ENCODE measurements at places on chromosomes 12 and 14.

- no peak for DNase-seq
These were observed 18.1 kb downstream of the C12orf75 start for GRCh38 chr12:105348561-105348960.

- no peak for DNase-seq
These were observed 362.6 kb downstream of the BCAT1 start for GRCh38 chr12:24586293-24586692.

GRCh38 chr12:94813314-94813713 lies 163.0 kb upstream of the TMCC3 start:
- DNase-seq, result no peak

DNA sequence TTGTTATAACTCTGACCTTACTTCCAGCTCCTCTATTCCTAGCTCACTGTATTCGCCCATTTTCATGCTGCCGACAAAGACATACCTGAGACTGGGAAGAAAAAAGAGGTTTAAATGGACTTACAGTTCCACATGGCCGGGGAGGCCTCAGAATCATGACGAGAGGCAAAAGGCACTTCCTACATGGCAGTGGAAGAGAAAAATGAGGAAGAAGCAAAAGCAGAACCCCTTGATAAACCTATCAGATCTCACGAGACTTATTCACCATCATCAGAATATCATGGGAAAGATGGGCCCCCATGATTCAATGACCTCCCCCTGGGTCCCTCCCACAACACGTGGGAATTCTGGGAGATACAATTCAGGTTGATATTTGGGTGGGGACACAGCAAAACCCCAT lies 14.5 kb upstream of the PHC1 start:
- DNase-seq, result no peak

DNA sequence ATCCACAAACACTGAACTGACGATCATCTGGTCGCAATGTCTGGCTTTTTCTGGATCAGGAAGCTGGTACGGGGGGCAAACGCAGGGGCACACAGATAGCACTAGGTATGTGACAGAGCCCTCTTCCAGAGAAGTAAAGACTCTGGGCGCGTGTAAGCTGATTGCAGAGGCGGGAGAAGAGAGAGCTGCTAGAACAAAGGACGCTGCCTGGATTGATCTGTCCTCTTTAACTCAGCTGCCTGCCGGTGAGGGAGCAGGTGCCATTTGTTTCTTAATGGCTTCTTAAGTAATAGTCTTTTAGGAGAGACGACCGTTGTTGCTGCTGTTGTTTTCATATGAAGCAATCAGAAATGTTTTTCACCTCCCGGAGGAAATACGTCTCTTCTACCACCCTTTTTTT lies 77.3 kb downstream of the GLT1D1 start:
- no peak for DNase-seq

DNA sequence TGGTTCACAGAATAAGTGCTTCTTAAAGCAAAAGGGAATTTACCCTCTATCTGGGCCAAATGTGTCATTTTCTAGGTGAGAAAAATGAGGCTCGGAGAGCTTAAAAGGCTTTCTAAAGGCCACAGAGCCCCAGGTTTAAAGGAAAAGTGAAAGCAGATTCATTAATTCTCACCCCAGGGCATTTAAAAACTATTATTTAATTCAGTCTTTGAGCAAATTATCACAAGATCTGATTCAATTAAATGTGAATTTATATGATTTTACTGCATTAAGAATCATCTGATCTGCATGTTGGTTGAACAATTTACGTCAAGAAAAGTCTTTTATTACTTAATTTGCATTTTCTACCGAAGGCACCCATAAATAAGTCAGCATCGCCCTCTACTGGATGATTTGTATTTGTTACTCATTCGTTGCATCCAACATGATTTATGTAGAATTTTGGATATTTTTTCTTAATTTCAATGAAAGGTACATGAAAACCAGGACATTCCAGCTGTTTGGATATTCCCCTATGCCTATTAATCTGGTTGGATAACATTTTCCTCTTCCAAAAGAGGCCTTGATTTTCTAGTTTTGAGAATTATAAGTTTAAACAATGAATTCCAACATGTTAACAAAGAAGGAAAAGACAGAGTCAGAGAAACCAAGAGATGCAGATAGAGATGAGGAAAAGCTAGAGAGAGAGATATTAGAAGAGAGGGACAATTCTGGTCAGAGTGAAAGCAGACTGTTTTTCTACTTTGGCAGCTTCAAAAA lies 19.1 kb upstream of the DHRS7 start:
- peak; percentile 35 for DNase-seq

GRCh38 chr14:50092006-50092555 lies 24.3 kb downstream of the VCPKMT start:
- no peak for DNase-seq

DNA sequence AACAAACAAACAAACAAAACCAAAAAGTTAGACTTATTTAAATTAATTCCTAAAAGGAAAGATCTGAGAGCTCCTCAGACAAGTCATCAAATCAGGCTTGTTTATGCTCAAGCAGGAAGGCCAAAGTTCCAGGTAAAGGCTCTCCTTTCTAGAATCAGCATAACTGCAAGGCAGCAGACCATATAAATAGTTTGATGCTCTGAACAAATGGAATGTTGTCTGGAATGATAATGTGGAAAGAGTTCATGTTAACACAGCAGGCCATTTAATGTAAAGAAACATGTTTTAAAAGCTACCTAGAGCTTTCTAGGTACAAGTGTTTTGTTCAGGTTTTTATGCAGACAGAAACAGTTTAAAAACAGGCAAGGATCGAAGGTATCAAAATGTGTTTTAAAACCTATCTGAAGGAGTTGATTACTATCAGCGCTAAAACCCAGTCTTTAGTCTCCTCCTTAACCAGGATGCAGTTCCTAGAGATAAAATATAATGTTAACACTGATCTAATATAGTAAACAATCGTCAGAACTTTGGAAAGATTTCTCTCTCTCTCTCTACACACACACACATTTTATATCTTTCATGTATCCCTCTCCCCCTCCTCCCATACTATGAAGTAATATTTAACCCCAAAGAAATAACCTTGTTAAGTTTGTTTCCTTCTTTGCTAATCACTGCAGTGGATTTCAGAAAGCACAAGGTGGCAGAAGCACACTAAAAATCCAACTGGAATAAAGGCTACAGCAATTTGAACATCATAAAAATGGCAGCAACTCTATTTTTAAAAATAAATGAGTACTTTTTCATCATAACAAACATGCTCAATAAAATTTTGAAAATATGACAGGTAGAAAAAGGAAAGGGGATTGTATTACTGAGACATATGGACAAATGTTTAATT lies 135.5 kb downstream of the PAWR start:
- DNase-seq, result no peak

DNA sequence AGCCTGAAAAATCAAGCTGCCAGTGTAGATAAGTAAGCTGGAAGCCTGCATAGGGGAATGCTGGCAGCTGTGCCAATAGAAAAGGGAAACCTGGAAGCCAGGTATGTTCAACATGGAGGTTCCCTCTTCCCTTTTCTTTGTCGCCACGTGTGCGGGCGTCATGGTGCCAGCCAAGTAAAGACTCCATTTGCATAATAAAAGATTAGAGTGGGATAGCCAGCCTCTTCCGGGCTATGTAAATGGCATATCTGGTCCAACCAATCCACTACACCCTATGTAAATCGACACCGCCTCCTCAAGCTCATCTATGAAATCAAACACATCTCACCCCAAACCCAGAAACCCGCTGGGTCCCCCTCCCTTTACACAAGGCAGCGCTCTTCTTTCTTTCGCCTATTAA lies 5.6 kb upstream of the ADGRD1 start:
- DNase-seq, result no peak

DNA sequence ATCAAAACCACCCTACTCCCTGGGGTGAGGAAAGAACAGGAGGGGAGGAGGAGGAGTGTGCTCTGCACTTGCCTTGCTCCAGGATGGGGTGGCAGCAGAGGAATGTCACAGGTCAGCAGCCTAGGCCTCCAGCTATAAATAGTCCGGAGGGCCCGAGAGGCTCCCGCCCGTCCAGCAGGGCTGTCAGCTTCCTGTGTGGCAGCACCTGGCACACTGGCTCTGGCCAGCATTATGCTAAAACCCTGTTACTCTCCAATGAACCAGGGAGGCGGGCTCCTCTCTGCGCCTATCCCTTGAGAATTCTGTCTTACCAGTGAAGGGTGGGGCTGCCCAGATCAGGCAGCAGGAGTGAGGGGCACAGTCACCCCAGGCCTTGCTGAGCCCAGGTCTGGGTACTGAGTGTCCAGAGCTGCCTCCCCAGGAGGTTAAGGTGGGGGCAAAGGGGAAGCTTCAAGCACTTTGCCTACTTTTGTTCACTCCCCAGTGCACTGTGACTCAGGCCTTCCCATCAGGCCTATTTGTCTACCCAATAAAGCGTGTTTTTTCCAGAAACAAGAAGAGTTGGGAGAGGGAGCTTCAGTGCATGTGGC lies 1.2 kb upstream of the COX14 start:
- DNase-seq, result no peak

DNA sequence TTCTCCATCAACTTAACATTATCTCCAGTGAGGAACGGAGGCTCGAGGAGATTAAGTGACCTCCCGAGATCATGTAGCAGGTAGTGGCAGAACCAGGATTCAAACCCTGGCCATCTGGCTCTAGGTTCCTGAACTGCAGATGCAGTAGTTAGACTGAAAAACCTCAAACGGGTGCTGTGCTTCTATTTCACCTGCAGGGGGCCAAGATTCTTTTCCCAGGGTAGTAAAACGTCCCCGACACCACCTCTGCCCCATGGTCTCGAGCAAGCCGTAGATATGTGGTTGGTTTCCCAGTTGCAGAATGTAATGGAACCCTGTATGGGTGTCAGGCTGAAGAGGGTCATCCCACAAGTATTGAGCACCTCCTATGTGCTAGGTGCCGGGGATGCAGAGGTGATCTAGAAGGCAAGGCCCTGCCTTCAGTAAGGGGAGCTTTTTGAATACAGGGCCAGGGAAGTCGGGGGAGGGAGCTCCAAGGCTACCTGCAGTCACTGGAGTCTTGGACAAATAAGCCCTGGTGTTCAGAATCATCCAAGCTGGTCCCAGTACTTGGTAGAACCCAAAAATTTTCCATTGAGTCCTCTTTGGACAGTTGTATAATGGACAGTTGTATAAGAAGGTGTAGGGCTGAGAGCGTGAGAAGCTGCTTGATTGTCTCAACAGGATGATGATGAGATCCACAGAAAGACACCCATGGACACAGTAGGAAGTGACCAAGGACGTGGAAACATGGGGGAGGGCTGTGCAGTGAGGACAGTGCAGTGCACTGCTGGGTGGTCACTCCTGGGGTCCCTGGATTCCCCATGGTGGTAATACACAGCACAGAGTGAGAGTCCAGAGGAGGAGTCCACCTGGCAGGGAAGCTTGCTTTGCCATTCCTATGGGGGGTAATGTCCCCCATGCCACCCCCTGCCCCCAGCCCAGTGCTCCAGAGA lies 197.2 kb downstream of the CHST11 start:
- DNase-seq, result no peak

- no peak for DNase-seq
These were observed 74.7 kb downstream of the BTG1 start for GRCh38 chr12:92070864-92071445.

DNA sequence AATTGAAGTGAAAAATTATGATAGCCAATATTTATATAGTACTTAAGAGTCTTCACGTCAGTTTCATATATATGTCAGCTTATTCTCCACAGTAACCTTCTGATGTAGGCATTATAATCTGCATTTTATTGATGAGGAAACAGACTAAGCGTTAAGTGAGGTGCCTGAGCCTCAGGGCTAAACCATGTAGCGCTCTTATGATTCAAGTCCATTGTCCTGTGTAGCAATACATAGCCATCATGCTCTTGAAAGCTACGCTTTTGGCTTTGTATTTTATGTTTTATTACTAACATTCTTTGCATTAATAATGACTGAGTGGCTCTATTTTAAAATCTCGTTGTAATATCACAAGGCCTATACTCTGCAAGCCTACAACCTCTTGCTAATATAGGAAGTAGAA lies 79.0 kb downstream of the ANO6 start:
- DNase-seq, result no peak

- no peak for DNase-seq
These were observed 104.5 kb downstream of the PRICKLE1 start for GRCh38 chr12:42484996-42485395.

- DNase-seq, result no peak
These were observed 408.2 kb downstream of the AEBP2 start for GRCh38 chr12:19847294-19848059.

DNA sequence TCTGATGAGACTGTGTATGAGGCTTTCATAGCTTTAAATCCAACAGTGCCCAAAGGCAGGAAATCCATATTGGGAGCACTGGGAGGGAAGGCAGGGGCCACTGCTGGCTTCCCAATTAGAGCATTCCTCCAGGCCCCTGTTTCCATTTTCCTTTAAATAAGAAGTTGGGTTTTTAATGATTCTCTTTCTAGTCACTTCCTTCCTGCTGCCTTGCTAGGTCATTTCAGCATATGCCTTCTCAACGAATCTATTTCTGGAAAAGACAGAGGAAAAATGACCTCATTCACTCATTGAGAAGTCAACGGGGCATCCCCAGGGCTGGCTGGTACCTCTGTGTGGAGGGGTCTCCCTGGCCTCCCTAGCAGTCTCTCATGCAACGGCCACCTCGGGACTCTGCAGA lies 43.5 kb downstream of the IGF1 start:
- DNase-seq, result no peak

- DNase-seq, result no peak
These were observed 50.9 kb downstream of the KCNA5 start for GRCh38 chr12:5094551-5094950.

DNA sequence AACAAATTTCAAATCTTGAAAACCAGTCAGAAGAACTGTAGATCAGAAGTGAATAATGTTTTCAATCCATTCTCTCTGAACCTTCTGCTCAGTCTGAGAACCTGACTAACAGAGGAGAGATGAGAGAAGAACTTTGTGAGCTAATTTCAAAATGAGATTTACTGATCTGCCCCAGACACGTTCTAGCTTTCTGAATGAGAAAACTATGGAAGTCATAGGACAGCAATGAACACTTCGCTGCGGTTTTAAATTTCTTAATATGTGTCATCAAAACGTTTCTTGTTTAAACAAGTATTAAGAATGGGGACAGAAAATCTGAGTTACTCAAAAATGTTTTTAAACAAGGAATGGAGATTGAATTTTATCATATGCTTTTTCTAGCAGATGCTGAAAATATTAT lies 66.6 kb upstream of the FAR2 start:
- DNase-seq, result no peak

DNA sequence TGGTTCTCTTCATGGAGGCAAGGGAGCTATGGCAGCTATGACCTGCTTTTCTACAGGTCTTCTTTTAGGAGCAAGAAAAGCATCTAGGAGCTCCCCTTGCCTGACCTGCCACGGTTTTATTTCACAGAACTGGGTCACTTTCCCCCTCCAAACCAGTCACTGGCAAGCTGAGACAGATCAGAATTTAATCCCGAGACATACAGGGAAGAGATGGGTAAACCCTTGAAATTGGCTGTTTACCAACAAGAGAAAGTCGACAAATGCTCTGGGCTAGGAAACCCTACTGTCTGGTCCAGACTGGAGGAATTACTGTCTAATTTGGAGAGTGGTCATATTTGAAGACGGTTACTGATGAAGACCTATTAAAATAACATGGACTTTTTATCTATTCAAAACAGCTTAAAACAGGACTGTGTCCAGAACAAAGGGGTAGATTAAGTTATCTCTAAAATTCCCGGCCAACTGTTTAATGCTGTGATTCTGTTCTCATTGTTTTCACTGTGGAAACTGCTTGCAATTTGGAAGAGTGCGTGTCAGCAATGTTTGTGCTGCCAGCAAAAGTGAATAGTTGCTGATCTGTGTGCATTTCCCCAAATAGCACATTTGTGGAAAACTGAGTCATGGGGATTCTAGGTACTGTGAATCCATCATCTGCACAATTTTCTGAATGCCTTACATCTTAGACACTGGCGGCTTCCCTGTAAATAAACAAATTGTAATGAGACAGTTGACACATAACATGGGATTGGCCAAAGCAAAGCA lies 73.4 kb upstream of the EEA1 start:
- no peak for DNase-seq

Data from thymus (tissue), 14 donors.